ENCODE measurements at places on chromosomes 3 and 15.

- DNase-seq = no peak
Measured at GRCh38 chr15:61759639-61760038, 300.6 kb downstream of the VPS13C start.

GRCh38 chr3:105511031-105511430, 144.3 kb downstream of the ALCAM start:
- DNase-seq = no peak

- no peak for DNase-seq
Measured at GRCh38 chr3:12237076-12237475, 51.8 kb upstream of the PPARG start.

GRCh38 chr3:176087066-176087697, 1110.1 kb downstream of the TBL1XR1 start:
- DNase-seq = no peak

DNA sequence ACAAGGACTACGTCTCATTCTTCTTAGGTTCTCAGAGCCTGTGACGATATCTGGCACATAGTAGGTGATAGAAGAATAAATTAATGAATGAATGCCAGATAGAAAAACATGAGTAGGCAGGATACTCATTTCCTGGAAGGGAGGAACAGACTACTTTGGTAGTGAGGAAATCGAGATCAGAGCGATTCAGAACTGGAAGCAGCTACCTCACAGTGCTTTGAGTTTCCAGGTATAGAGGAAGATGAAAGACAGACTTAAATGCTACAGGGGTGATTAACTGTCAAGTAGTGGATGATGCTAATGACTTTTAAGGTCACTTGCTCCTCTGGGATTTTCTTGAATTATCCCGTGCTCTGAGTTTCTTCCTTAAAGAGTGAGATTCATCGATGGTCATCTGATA, 951.5 kb upstream of the CFAP20DC start:
- DNase-seq = peak; percentile 21

- DNase-seq = no peak
Measured at GRCh38 chr3:99903869-99904268, 86.2 kb downstream of the CMSS1 start.

GRCh38 chr3:46065294-46065705, 38.0 kb upstream of the XCR1 start:
- DNase-seq = peak; percentile 93

DNA sequence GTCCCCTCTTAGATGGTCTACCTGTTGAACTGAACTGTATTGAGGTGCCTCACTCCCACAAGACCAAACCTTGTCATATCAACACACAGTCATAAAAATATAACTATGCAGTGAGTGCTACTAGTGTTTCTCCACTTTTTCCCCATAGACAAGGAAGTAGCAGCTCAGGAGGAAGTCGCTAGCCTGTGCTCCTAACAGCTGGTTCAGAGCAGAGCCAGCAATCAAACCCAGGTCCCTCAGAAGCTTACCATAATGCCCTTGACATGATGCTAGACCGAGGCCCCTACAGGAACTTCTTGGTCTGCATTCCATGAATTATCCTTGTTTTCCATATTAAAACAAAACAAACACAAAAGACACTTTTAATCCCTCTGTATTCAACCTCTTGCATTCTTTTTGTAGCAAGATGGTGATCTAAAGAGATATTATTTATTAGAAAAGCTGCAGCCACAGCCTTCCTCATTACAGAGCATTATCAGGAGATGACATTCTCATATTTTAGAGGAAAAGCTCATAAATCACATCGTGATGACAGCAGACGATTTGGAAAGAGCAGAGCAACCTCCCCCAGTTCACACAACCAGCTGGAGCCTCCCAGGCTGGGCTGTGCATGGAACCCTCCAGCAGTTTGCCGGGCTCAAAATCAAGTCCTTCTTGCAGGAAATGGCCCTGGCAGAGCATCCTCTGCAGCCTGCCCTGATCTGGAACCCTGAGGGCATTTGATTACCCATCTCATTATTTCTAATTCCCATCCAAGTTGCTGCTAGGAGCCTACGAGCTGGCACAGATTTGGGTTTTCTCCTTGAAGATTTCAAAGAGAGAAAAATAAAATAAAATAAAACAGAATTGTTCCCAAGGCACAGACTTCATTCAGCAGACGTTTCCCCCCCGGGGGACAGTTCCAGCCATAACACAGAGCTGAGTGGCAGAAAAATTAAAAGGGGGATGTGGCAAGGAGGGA, 118.8 kb downstream of the SRGAP3 start:
- DNase-seq = no peak

DNA sequence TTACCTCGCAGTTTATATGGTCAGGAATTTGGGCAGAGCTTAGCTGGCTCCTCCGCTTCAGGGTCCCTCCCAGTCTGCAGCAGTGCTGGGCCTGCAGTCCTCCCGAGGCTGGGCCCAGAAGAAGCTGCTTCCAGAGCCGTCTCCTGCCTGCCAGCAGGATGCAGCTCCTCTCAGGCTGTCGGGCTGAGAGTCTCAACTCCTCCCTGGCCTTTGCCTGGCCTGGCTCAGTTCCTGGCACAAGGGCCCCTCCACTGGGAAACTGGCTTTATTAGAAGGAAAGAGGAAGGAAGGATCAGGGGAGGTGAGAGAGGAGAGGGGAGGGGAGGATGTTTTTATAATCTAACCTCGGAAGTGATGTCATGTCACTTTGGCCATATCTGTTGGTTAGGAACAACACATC, 72.8 kb downstream of the GABRG3 start:
- DNase-seq = no peak

- no peak for DNase-seq
Measured at GRCh38 chr3:29889215-29889614, 608.3 kb downstream of the RBMS3 start.

DNA sequence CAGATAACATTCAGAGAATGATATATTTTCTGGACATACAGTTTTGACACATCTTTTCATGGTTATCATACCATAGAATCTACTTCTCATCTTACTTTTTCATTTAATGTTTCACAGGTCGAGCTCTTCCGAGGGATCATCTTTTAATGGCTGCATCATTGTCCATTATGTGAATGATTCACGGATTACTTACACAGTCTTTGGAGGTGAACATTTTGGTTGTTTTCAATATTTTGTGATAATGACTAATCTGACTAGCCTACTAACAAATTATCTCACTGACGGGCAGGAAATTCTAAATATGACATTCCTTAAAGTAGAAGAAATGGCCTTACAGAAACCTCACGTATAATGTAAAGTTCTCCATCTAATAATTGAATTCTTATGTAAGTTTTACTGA, 209.1 kb upstream of the STRIT1 start:
- no peak for DNase-seq

DNA sequence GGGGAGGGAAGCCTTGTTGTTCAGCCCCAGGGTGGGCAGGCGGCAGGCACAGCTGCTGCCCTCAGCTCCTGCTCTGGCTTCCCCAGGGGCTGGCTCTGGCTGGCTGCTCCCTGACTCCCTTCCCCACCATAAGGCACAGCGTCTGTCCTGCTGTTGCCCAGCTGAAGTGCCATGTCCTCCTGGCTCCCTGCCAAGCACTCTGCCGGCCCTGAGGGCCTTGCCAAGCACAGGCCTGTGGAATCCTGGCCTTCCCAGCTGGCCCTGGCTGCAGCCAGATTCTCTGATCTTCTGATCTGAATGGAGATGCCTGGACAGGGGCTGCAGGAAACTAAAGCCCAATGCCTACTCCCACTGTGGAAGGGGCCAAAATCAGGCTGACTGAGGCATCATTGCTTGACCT, 1.1 kb downstream of the IQCF6 start:
- no peak for DNase-seq

GRCh38 chr3:155714295-155714718, 30.6 kb downstream of the PLCH1 start:
- no peak for DNase-seq

- no peak for DNase-seq
Measured at GRCh38 chr3:80535286-80535685, 767.5 kb upstream of the ROBO1 start.

DNA sequence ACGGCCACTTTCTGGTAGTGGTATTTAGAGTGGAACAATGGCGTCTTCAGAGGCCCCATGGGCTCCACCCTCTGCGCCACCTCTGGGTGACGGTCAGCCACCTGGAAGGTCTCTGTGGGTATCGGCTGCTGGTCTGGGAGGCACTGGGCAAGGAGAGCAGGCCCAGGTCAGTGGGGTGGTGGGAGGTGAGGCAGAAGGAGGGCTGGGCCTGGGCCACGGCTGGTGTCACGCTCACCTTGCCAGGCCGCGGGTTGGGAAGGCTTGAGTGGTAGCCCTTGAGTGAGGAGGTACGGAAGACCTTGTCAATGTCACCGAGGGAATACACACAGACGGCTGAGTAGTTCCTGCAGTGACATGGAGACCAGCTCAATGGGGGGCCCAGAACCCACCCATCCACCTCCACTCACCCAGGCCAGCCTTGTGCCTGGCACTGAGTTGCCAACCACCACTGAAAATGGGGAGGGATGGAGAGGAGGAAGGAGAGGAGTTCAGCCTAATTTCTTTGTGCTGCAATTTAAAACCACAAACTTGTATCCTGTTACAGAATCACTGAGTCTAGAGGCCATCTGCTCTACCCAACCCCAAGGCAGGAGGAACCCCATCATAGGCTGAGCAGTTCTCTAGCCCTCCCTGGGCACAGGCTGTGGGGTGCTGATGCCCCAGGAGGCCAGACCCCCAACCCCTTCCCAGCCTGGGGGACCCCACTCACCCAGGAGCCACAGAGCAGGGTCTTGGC, 19.0 kb downstream of the SEMA7A start:
- DNase-seq = no peak

- DNase-seq = no peak
Measured at GRCh38 chr3:187104933-187105332, 34.4 kb downstream of the RPL39L start.

- peak; percentile 61 for DNase-seq
Measured at GRCh38 chr3:105866656-105867653, 1.9 kb downstream of the CBLB start.

GRCh38 chr3:94406595-94406994, 343.7 kb downstream of the NSUN3 start:
- DNase-seq = no peak

- peak; percentile 53 for DNase-seq
Measured at GRCh38 chr3:4633078-4634004, 140.2 kb downstream of the ITPR1 start.

DNA sequence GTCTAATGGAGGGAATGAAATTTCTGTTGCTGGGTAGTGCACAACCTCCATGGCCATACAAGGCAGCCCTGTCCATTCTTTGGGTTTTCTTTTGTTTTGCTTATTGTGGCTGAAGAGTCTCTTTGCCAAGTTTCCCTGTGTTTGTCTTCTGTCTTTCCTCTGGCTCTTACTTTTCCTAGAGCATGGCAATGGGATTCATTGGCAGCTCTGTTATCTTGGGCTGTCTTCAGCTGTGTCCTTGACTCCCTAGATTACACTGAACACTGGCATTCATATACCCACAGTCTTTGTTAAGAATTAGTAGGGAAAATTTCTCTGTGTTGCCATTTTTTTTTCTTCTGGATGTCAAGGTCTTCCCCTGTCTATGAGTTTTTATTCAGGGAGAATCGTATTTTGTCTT, 16.1 kb upstream of the DCBLD2 start:
- no peak for DNase-seq

DNA sequence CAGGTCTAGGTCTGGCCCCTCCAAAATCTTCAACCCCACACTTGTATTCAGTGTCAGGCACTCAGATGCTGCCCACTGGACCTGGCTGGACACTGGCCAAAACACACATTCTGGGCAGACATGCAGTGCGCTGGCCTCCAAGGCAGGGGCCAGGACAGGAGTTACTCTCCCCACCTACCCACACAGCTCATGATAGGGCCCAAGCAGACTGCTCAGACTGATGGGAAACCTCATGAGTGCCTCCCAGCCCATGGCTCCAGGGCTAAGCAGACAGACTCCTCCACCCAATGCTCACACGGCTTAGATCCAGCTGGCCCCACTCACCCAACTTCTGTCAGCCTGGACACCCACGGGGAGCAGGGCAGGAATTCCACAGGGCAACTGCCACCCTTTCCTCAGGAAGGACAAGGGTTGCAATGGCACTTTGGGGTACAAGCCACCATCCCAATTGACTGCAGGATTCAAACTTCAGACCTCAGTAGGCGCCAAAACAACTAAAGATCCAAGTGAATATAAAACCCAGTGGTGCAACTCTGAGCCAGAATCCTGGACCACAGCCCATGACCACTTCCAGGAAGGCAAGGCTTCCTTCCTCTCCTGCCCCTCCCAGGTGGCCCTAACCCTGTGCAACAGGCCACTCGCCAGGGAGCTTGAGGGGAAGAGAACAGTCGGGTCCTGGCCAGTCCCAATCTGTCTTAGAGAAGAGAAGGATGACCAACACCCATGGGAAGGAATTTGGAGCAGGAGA, 1.4 kb downstream of the LTF start:
- DNase-seq = no peak

DNA sequence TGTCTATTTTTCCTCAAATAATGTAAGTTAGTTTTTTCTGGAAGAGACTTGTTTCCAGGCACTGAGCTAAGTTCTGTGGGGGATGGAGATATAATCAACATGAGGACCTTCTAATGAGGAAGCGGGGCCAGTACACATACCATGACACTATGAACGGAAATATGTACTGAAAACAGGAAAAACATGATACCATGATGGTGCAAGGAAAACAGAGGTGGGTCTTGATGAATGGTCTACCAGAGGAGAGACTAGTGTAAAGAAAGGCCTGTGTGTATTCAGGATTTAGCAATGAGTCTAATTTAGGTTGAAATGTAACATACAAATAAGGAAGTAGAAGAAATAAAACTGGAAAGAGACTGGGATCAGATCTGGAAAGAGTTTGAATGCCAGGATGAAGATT, 38.9 kb upstream of the TPRG1 start:
- DNase-seq = no peak

GRCh38 chr3:170644711-170645110, 58.8 kb upstream of the SLC7A14 start:
- no peak for DNase-seq

GRCh38 chr3:3836845-3837244, 37.6 kb downstream of the LRRN1 start:
- DNase-seq = no peak

DNA sequence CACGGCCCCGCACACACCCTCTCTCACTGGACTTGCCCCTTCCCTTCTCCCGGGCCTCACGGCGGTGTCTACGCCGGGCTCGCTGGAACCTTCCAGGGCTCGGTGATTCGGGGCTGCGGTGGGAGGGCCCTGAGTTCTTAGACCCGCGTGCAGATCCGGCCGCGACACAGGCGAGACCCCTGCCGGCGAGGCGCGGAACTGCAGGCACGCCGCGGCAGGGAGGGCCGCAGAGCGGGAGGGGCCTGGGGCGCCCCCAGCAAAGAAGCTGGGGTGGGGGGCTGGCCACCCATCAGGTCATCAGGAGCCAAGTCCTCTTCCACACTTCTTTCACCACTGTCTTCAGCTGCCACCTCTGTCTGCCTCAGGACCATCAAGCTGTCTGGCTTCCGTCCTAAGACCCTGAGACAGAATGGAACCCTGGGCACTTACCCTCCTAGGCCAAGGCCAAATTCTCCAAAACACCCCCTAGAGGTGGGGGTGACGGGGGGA, 164.5 kb downstream of the XXYLT1 start:
- DNase-seq = peak; percentile 60

GRCh38 chr3:112847692-112848091, 1.0 kb upstream of the CD200R1L start:
- peak; percentile 34 for DNase-seq

GRCh38 chr3:155556531-155556930, 188.3 kb downstream of the PLCH1 start:
- DNase-seq = no peak

GRCh38 chr15:84736375-84736774, 12.0 kb upstream of the ZNF592 start:
- DNase-seq = peak; percentile 88

GRCh38 chr15:62306851-62307504, 141.9 kb upstream of the C2CD4B start:
- DNase-seq = no peak
